ENCODE measurements at places on chromosomes 6 and 20.

GRCh38 chr6:126308362-126308761 is 31.6 kb upstream of the CENPW start:
- no peak for DNase-seq

DNA sequence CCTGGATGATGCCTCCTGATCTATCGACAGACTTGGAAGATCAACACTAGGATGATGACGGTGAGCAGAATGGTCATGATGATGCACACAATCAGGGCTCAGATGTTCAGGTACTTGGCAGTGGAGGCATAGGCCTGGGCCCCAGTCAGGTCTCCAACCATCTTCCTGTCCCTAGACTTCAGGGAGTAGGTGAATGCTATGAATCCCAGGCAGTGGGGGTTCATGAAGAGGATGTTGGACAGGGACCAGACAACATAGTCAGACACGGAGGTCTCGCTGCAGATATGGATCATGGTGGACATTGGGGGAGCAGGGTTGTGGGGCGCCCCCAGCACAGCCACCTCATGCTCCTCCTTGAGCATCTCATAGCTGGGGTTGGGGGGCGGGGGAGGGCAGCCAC is 27.5 kb downstream of the HLA-F start:
- no peak for DNase-seq

DNA sequence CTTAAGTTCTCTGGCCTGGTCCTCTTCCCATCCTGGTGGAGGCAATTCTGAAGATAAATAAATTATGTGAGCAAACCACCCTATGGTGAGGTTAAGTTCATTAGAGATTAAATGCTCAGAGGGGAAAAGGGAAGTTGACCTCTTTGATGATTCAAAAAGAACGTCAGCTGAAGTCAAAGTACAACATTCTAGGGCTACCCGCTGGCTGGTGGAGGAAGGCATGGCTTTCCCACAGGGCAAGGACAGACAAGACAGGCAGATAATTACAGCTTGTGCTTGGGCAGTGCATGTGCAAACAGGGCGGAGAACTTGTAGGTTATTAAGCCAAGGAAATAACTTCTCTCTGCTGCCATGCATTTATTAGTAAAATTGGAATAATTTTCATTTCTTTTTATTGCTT is 91.0 kb upstream of the SLC24A3 start:
- DNase-seq: no peak

GRCh38 chr6:168383062-168383854 is 57.7 kb upstream of the SMOC2 start:
- no peak for DNase-seq

- DNase-seq: no peak
Observed at GRCh38 chr6:3269281-3269975, 10.7 kb downstream of the PSMG4 start.
